ENCODE measurements at places on chromosomes 12 and 14.

GRCh38 chr12:52558781-52559445 is 6.0 kb upstream of the KRT71 start:
- no peak for DNase-seq

DNA sequence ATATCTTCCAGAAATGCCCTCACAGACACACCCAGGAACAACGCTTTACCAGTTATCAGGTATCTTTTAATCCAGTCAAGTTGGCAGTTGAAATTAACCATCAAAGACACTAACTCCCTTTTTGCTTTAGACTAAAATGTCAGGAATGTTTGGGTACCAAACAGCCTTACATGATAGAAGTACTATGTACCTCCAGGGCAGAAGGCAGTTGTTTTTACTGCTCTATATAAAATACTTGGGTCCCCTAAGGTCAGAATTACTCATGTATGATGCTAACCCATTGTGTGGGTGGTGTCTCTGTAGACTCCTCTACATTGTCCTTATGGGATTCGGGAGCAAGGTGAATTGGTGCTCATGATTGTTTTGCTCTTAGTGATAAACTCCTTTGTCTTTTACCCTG is 492.5 kb upstream of the FLRT2 start:
- no peak for DNase-seq

GRCh38 chr12:93741659-93742109 is 64.5 kb downstream of the CRADD start:
- no peak for DNase-seq

- DNase-seq = no peak
These were observed 44.7 kb upstream of the USP15 start for GRCh38 chr12:62215506-62215905.

GRCh38 chr12:70157099-70157498 is 86.1 kb upstream of the CNOT2 start:
- DNase-seq = no peak

- no peak for DNase-seq
These were observed 42.6 kb upstream of the REP15 start for GRCh38 chr12:27653661-27654060.

DNA sequence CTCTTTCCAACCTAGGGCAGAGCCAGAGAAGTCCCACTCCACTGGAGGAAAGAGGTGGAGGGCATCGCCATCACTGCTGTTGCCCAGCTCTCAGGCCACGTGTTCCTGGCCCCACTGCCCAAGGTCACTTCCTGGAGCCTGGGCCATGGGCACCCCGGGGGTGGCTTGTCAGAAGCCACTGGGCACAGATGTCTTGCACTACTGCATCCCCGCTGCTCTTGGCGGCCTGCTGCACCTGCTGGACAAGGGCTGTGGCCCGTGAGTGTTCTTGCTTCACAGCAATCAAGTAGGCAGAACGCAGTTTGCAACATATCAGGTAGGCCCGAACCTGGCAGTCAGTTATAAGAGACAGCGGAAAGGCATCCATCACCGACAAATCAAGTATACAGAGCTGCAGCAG is 46.6 kb downstream of the RDH12 start:
- DNase-seq = no peak

DNA sequence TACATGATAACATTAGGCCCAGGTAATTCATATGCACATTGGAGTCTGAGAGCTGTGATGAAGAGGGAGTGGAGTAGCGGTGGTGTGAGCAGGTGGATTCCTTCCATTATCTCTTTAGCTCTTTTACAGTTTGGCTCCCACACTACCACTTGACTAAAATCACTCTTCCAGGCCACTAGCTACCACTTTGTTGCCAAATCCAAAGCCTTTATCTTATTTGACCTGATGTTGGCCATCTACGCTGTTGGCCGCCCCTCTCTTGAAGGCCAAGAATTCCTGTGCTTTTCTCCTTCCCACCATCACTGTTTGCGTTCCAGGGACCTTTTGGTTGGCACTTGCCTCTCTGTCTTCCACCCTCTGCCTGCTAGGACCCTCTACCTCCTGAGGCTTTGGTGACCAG is 4.0 kb upstream of the MAX start:
- no peak for DNase-seq

- DNase-seq = no peak
These were observed 185.1 kb downstream of the CHST11 start for GRCh38 chr12:104641862-104642261.

GRCh38 chr14:34615507-34615906 is 14.4 kb downstream of the SNX6 start:
- DNase-seq = no peak

GRCh38 chr12:32651151-32651955 is 27.7 kb upstream of the DNM1L start:
- DNase-seq = no peak

GRCh38 chr12:119020406-119021360 is 39.3 kb downstream of the SRRM4 start:
- peak; percentile 10 for DNase-seq

DNA sequence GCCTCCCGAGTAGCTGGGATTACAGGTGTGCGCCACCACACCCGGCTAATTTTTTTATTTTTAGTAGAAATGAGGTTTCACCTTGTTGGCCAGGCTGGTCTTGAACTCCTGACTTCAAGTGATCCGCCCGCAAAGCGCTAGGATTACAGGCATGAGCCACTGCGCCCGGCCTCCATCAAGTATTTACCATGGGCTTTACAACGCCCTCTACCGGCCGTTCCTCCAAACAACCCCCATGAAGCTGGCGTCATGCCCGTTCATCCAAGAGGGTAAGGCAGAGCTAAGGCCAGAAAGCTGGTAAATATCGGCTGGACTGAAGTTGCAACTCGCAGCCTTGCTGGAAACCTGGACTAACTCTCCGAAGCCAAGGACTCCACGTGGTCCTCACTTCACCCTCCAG is 41.6 kb downstream of the RNF34 start:
- DNase-seq = no peak

All from Caki2 (cell line).